ENCODE measurements at places on chromosomes 3 and 15.

DNA sequence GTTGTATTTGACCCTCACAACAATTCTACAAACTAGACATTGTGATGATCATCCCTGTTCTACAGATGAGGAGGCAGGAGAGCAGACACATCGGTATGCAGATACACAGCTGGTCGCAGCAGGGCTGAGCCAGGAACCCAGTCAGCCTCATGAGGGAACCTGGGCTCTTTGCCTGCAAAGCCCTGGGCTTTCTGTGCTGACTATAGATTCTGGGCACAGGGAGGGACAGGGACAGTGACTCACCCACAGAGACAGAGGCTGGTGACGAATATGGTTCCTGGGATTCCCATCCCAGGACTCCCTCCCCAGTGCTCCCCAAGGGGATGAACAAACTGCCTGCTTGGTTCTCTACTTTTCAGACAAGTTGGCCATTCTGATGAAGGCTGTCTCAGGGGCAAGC is 3.8 kb upstream of the CAMP start:
- no peak for DNase-seq

GRCh38 chr3:132964266-132964665 is 73.9 kb upstream of the TMEM108 start:
- DNase-seq: no peak

GRCh38 chr3:171970301-171970788 is 69.0 kb upstream of the FNDC3B start:
- DNase-seq: no peak

- no peak for DNase-seq
Observed at GRCh38 chr3:125191730-125192129, 20.8 kb downstream of the SLC12A8 start.

- no peak for DNase-seq
Observed at GRCh38 chr3:30350011-30350410, 256.4 kb upstream of the TGFBR2 start.

DNA sequence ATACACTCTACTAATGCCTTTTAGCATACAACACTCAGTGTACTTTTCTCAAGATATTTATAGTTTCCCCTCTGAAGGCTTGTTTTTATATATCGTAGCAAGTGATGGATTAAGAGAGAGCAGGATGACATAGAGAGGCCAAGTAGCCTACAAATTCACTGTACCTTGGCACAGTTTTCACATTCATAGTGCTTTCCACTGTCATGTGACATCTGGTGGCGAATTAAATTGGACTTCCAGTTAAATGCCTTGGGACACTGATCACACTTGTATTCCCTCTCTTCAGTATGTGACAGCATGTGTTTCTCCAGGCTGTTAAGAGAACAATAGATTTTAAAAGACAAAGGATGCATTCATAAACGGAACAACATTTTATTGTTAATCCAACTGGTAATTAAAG is 541.1 kb downstream of the MECOM start:
- no peak for DNase-seq

GRCh38 chr15:83200589-83200988 is 7.0 kb downstream of the HDGFL3 start:
- no peak for DNase-seq

DNA sequence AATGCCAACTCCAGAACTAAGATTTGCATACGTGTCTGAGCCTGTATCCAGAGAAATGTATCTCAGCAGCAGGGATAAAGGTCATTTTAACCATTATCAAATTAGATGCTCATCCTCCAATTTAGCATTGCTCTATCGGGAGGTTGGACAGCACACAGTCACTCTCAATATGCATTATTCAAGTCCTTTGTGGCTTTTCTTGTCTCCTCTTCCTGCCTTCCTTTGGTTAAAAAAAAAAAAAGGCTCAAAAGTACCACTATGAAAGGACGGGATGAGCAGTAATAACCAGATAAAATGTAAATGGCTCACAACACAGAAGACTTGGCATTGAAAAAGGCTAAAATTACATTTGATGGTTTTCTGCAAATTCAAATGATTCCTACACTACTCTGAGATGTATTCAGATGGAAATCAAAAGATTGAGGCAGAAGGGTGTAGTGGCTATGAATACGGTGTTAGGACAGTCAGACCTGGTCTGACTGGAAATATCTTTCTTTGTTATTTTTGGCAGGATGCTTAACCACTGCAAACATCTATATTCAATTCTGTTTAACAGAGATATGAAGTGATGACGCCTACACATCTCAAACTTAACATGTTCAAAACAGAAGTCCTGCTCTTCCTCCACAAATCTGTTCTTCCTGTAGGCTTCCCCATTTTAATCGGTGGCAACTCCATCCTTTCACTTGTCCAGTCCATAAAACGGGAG is 109.6 kb downstream of the ADAMTS9 start:
- DNase-seq: no peak

- DNase-seq: no peak
Observed at GRCh38 chr3:14617508-14618023, 34.0 kb upstream of the CCDC174 start.

GRCh38 chr3:143138953-143139352 is 19.4 kb downstream of the CHST2 start:
- DNase-seq: no peak

GRCh38 chr15:20340331-20340811 is 201.2 kb downstream of the GOLGA6L6 start:
- peak; percentile 100 for DNase-seq

GRCh38 chr15:29014493-29014892 is 128.7 kb downstream of the APBA2 start:
- DNase-seq: no peak

DNA sequence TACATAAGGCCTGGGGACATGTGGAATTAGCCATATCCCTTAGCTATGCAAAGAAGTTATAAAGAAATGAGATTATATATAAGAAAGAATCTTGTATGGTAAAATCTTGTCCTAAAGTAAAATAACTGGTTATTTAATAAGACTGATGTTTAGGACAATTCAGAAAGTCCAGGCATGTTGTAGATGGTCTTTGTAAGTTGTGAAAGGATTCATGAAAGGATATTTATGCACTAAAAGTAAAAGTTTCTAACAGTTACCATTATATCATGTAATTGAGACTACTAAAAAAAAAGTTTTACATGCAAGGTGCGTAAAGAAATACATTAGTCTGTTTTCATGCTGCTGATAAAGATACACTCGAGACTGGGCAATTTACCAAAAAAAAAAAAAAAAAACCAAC is 146.3 kb downstream of the FMN1 start:
- no peak for DNase-seq

DNA sequence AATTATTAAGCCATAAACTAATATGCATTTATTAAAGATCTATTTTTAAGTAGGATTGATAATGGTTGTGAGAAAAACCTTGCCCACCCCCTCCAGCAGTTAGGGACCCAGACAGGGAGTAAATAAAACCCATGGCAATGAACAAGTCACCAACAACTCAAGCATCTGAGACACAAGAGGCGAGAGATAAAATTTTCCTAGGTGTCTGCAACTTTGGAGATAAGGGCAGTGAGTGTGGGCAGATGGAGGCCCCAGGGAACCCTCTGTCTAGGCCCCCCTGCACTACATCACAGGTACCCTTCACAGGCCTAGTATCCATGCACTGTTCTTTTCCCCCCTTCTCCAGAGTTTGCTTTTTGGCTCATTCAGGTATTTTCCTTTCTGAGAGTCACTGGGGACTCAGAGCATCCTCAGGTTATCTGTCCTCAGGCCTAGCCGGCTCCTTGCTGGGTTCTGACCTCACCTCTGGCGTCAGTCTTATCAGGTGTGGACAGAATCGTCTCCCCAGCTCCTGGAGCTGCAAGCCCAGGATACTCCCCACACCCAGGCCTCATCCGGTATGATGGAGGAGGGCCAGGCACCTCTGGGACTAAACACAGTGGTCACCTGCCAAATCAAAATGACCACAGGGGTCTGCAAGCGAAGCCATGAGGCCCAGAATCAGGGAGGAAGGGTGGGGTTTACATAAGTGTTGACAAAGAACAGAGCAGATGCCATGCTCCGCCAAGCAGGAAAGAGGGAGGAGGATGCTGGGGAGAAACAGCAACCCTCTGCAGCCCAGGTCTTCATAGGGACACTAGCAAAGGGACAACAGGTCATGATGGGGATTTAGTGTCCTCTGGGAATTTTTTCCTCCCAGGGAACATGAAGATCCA is 50.4 kb downstream of the CCNL1 start:
- no peak for DNase-seq

- no peak for DNase-seq
Observed at GRCh38 chr15:41790756-41791546, 16.7 kb downstream of the MAPKBP1 start.
